Heart left ventricle (tissue), 16 donors: ENCODE measurements at places on chromosomes 6 and 20. TPM values are rescaled to one million over a fixed set of nuclear protein-coding genes. Genes with fewer than 3 reads are reported as not detected.
A peak's percentile ranks its signal among the peaks of the same experiment; 100 is the strongest.

- DNase-seq: no peak
These were observed 12.7 kb downstream of the FAM217A start for GRCh38 chr6:4066029-4066755.

DNA sequence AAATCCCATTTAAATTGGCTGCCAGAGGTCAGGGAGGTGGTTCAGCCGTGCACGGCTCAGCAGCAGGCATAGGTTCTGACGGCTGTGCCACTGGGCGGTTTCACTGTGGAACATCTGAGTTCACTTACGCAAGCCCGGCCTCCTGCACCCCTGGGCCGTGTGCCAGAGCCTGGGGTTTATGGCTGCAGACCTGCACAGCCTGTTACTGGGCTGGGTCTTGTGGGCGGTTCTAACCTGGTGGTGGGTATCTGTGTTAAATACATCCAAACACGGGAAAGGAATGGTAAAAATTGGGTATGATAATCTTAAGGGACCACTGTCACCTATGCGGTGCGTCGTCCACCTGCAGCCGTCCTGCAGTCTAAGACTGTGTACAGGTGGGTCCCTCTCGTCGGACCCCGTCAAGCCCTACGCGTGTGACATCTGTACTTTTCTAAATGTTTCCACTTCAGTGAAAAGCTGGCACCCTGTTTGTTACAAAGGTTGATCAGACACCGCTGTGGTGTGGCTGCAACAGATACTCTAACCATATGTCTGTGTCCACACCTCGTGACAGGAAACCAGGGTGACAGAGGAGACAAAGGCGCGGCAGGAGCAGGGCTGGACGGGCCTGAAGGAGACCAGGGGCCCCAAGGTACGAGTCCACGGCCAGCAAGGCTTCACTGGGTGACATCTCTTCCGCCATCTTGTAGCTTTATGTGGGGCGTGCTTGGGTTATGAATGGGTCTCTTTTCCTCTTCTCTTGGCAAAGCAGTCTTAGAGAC is 21.5 kb downstream of the COL9A3 start:
- peak; percentile 49 for DNase-seq

- no peak for DNase-seq
These were observed 51.6 kb downstream of the CDH4 start for GRCh38 chr20:61303675-61304074.

DNA sequence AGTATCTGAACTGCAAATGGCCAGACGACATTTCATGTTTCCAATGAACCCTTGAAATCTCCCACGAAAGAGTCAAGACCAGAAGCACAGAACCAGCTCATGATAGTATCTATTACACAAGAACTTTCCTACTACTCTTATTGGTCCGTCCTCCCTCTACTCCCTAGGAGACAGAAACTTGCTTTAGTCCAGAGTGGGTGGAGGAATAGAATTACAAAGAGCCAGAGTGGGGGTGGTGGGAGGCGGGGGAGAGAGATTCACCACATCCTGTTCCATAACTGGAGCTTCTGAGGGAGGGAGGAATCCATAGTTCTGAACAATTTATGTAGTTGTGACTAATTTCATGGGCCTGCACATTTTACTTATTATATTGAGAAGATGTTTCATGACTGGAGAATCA is 18.5 kb upstream of the WFDC10A start:
- no peak for DNase-seq

GRCh38 chr6:160457823-160458222 is 109.6 kb downstream of the SLC22A3 start:
- DNase-seq: no peak

- peak; percentile 59 for DNase-seq
These were observed 64.7 kb downstream of the TRAM2 start for GRCh38 chr6:52512199-52512598.

DNA sequence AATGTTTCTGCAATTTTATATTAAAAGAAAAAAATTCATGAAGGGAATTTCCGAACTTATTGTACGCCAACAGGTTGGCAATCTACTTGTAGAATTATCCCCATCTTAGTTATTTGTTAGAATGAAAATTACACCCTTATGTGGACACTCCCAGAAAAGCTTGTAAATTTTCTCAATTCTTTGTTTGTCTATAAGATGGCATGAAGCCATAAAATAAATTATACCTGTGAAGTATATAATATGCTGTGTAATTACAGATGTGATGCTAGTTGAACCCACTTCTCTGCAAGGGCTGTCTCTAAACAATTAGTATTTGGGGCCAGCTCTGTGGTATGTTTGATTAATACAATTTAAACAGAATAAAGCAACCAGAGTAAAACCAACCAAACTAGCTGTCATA is 52.1 kb upstream of the DSP start:
- no peak for DNase-seq

DNA sequence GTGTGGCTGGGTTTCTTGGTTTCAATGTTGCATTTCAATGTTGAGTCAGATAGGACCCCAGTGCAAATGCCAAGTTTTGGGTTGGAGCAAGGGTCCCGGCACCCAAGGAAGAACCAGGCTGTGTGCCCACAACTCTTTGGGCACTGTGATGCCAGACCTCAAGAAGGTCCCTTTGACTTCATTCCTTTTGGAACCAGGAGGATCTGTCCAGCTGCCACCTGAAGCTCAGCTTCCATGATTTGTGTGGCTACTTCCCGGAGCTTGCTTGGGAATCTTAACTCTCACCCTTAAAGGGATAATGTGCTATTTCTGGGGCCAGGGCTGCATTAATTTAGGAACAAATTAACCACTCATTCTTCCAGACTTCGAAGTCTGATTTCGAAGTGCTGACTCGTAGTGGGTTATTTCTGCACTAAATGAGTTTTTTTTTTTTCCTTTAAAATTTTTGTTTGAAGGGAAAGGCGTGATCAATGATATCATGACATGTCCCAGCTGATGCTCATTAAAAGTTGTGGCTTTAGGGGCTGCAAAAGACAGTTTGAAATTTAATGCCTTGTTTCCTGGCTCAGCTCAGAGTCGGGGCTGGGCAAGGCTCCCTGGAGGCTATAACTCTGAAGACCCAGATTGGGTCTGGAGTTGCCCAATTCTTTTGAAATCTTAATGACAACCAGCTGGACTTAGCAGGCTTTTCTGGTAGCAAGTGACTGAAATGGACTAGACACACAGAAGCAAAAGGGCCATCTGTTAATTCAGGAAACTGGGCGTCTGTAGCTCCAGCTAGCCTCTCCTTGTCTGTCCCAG is 24.0 kb upstream of the PHACTR3 start:
- no peak for DNase-seq

GRCh38 chr6:167351656-167352345 is 26.9 kb downstream of the TTLL2 start:
- DNase-seq: no peak

- no peak for DNase-seq
These were observed 222.2 kb downstream of the LY86 start for GRCh38 chr6:6810727-6811126.

- DNase-seq: no peak
These were observed 194.4 kb downstream of the FOXA2 start for GRCh38 chr20:22389836-22390542.

GRCh38 chr6:35496841-35497570 is at the start of gene TEAD3:
TEAD3 (minus strand) TSS chr6:35497079.
- peak; percentile 68 for DNase-seq

DNA sequence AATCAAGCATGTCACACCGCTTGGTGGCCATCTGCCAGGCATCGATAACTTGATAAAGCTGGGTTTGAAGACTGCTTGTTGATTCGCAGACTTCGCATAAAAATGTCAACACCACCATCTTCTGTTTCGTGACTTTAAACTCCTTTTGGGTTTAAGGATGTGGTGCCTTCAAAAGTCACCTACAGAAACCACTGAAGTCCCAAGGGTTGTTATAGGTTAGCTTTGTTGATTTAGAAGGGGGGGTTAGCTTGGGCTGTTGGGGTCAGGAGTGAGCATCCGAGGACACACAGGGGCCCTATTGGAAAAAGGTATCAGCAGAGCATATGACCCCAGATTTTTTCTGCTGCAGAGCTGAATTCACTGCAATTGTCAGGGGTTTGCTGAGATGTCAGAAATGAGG is 76.7 kb upstream of the SSTR4 start:
- DNase-seq: no peak

GRCh38 chr6:155219858-155220301 is 43.9 kb upstream of the CLDN20 start:
- DNase-seq: no peak

GRCh38 chr6:37704066-37704465 is 6.4 kb upstream of the MDGA1 start:
- no peak for DNase-seq

DNA sequence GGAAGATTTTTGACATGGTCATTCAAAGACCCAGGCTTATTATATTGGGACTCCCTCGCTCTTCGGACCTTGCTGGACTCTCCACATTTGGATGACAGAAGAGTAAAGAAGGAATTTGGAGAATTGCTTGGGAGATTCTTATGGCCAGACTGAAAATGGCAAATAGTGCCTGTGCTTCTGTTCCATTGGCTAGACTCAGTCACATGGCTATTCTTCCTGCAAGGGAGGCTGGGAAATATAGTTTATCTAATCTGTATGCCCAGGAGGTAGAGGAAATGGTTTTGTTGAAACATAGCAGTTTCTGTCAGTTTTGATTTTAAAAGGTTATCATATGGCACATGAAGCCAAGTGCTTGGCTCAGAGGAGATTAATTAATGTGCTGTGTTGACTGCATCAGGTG is 286.6 kb upstream of the JAG1 start:
- DNase-seq: no peak

DNA sequence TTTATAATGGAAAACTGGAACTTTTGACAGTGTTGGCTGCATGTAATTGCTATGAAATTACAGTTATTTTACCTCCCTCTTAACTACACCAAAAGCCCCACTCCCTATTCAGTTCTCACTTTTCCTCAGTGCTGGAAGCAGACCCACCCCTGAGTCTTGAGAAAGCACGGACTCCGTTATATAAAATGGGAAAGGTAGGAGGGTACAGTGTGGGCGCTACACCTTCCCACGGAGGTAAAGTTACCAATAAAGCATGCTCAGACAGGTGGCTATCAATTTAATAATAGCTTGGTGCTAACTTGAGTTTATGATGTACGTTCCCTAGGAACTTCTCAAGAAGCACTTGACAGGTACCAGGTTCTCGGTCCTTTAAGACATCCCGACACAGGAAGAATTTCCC is 59.0 kb downstream of the CLIC5 start:
- no peak for DNase-seq

DNA sequence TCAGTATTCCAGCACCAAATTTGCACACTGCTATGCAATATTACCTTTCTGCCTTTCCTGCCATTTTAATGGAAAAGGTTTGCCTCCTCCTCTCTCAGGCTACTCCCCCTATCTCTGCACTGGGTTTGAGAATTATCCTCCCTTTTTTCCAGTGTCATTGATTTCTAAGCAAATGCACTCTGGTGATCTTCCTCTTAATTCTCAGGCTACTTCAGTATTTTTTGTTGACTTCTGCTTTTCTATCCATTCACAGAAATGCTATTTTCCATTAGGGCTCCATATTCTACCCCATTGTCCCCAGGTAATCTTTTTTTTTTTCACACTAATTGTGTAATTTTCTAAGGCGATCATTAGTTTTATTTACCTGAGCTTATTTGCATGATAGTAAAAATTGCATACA is 144.0 kb downstream of the GJA1 start:
- no peak for DNase-seq

GRCh38 chr6:16741112-16742016 is 19.9 kb downstream of the ATXN1 start:
- no peak for DNase-seq

GRCh38 chr6:110672122-110672521 is 143.1 kb downstream of the CDK19 start:
- DNase-seq: no peak

GRCh38 chr6:148166339-148166968 is 176.2 kb upstream of the SASH1 start:
- no peak for DNase-seq

GRCh38 chr20:42399802-42400201 is 781.6 kb upstream of the CHD6 start:
- no peak for DNase-seq

RNF8 gene
- 15.9 TPM for total RNA-seq

AGER gene
- total RNA-seq: 1.6 TPM

SMLR1 gene
- not detected for total RNA-seq

HLA-DMB gene
- 6.7 TPM for total RNA-seq

STMND1 gene
- not detected for total RNA-seq

LIME1 gene
- total RNA-seq: 7.1 TPM

PDE7B gene
- 29.1 TPM for total RNA-seq
